ENCODE measurements at places on chromosomes 2 and 18.

DNA sequence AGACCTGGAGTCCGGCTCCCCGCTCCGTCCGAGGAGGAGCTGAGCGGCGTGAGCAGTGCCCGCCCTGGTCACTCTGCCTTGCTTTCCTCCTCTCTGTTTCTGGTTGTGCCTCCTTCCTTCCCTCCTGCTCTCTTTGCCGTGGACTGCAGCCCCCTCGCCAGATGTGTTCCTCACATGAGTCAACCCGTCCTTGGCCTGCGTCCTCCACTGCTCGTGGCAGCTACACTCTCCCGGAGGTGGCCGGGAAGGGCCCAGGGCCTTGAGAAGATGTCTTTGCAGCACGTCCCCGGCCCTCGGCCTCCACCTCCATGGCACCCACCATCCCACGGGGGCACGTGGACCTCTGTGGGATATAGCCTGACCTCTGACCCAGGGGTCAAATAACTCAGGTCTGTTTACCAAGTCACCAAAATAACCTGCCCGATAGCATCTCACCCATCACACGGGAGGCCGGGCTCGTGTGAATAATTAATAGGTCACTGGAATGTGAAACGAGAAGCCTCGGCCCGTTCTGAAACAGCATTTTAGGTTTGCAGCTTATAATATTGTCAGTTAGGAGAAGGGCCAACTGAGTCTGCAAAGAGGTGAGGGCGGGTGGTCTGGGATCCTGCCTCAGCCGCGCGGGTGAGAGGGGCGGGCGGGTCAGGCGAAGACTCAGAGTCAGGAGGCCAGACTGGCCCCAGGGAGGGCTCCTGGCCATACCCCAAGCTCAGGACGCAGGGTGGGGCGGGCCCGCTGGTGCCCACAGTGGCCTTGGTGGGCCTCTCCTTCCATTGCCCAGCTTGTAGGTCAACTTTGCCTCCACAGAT lies 42.6 kb downstream of the NFATC1 start:
- DNase-seq, result no peak

GRCh38 chr18:37409878-37410277 lies 155.7 kb downstream of the CELF4 start:
- DNase-seq, result no peak

DNA sequence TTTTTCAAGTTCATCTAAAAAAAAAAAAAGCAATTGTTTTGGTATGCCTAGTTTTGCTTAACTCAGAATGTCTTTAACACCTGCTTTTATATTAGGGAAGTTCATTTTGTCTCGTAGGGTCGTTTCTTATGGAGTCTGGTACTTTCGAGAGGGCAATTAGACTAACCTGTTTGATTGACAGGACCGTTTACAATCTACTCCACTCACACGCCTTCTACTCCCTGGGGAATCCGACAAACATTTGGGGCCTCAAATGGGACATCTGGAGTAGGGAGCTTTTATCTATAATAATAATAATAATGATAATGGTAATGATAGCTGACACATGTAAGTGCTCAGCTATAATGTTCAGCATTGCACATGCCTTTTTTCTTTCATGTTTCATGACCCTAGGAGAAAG lies 261.6 kb upstream of the RASGRP3 start:
- no peak for DNase-seq

GRCh38 chr18:48084041-48084757 lies 153.7 kb upstream of the SMAD2 start:
- no peak for DNase-seq

- no peak for DNase-seq
Observed at GRCh38 chr2:217822296-217823252, 180.2 kb downstream of the TNS1 start.

- DNase-seq, result peak; percentile 20
Observed at GRCh38 chr2:86037141-86037794, 68.4 kb downstream of the POLR1A start.

- DNase-seq, result no peak
Observed at GRCh38 chr2:863732-864450, 86.8 kb upstream of the SNTG2 start.

DNA sequence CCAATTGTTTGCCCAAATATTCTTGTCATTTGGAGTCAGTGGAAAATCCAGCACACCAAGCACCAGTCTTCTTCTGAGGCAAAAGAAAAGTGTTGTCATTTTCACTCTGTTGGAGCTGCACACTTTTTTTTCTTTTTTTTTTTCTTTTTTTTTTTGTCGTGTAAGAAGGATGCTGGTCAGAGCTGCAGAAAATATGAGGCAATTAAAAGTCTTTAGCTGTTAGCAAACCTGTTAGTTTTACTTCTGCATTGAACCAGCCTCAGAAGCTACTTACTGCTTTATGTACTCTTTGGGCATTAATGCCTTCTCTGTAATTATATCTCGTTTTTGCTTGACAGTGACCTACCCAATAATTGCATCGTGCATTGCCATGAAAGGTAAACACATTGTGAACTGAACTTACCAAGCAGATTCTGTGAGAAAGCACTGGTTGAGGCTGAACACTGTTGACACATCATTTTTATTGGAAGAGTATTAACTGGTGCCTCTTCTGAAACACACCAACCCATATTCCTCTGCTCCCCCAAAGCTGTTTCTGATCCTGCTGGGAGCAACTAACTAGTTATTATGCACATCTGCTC lies 165.4 kb downstream of the CAPN13 start:
- DNase-seq, result no peak

- peak; percentile 65 for DNase-seq
Observed at GRCh38 chr2:26346454-26347053, at the start of gene ADGRF3. Gene ADGRF3 (minus strand): TSS chr2:26346789. CDS start chr2:26346234, 555 bp downstream.

GRCh38 chr2:33412920-33413319 lies 63.5 kb upstream of the RASGRP3 start:
- no peak for DNase-seq

- no peak for DNase-seq
Observed at GRCh38 chr18:47846431-47846830, 84.0 kb downstream of the SMAD2 start.

GRCh38 chr2:238441262-238442114 lies 14.8 kb downstream of the ASB1 start:
- DNase-seq, result no peak

DNA sequence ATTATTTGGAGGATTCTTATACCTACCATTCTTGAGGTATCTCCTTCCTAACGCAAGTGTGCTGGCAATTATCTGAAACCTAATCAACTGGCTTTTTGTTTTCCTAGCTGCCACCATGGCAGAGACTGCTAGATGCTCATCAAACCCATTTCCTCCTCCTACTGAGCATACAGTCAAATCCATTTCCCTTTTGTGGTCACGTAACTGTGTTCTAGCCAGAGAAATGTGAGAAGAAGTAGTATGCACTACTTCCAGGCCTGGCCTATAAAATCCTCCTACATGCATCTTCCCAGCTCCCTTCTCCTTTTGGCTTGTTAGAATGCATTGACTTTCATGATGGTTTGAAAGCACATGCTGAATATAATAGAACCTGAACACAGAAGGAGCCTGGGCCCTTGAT lies 494.1 kb upstream of the MEIS1 start:
- no peak for DNase-seq

- no peak for DNase-seq
Observed at GRCh38 chr2:69026026-69026425, 13.0 kb downstream of the ANTXR1 start.
